T1000 (cell line): ENCODE measurements at places on chromosomes 5 and 9.
A peak's percentile ranks its signal among the peaks of the same experiment; 100 is the strongest.

- DNase-seq: no peak
Measured at GRCh38 chr9:115207003-115207836, 89.3 kb upstream of the TNC start.

- no peak for DNase-seq
Measured at GRCh38 chr5:163807781-163808180, 302.4 kb downstream of the MAT2B start.

GRCh38 chr9:79902825-79903600 is 331.2 kb downstream of the TLE4 start:
- no peak for DNase-seq

DNA sequence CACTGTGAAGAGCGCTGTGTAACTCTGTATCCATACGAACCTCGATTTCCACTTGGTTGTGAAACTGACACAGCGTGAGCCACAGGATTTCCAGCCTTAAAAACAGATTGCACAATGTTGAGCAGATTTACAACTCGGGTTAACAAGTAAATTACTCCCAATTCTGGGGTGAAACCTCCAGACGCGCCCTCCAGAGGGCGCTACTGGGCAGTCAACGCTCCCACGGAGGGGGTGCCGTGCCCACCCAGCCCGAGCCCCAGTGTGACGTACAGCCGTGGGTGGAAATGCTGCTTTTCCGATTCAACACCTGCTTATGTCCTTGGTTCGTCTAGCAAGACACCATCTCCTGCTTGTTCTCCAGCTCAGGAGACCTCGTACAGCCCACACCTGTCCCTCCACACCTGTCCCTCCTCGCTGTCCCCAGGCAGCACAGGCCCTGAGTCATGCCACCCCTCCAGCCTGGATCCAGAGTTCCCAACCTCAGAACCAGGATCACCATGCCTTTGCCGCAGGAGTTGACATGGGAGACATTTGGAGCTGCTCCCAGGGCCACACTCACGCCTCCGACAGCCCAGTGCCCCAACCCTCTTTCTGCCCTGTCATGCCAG is 34.4 kb upstream of the SLC6A3 start:
- no peak for DNase-seq

DNA sequence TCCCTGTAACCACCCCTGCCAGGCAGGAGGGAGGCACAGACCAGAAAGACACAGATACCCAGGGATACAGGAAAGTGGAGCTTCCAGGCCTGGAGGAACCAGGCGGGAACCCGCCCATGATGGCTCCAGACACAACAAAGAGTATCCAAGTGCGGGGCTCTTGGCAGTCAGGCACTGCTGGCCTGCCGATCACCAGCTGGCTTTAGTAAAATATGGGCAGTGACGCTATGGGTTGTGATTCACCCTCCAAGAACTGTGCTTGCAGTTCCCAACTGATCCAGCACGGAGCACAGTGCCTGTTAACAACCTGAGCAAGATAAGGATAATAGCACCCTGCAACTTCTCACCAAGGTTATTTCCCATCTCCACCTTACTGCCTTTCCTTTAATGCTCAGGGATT is 463.3 kb downstream of the IRX1 start:
- DNase-seq: no peak

DNA sequence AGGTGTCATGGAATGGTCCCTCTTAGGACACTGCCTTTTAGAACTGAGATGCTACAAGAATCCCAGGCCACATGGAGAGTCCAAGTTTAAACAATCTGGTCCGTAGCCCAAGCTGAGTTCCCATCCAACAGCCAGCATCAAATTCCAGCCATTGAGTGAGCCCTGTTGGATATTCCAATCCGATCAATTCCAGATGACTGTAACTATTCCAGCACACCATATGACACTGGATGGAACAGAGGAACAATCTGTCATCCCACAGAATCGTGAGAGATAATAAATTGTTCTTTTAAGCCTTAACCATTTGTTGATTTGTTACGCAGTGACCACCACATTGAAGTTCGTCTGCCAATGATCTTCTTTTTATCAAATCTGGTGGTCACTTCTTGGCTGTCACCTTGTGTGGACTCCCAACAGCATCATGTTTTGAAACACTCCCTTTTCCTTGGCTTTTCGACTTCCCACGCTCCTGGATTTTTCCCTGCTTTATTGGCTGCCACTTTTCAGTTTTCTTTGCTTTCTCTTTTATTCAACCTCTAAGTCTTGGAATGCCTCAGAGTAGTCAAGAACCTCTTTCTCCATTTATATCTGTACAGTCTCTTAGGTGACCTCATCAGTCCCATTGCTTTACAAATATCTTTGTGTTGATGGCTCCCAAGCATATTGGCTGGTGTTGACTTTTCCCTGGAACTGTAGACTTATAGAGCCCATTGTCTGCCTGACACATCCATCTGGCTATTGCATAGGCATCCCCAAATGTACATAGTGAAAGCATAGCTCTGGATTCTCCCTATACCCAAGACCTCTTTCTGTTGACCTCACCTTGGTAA is 46.1 kb downstream of the TNFSF15 start:
- no peak for DNase-seq

DNA sequence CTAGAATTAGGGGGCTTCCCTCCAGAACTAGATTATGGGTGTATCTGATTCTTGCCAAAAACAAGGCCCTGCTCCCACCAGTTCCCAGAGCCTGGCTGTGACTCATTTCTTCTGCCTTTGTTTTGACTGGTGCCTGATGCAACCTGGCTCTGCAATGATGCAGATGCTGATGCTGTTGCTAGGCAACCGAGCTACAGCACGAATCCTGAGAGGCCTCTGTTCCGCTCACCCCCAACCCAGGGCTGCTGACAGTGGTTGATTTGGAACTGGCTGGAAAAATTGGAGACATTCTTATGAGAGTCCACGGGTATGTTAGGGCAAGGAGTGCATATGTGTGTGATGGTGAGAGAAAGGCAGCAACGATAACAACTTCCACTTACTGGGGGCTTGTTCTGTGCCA is 100.3 kb downstream of the NSG2 start:
- DNase-seq: no peak

- DNase-seq: no peak
Measured at GRCh38 chr5:121221483-121221882, 630.2 kb upstream of the FTMT start.

DNA sequence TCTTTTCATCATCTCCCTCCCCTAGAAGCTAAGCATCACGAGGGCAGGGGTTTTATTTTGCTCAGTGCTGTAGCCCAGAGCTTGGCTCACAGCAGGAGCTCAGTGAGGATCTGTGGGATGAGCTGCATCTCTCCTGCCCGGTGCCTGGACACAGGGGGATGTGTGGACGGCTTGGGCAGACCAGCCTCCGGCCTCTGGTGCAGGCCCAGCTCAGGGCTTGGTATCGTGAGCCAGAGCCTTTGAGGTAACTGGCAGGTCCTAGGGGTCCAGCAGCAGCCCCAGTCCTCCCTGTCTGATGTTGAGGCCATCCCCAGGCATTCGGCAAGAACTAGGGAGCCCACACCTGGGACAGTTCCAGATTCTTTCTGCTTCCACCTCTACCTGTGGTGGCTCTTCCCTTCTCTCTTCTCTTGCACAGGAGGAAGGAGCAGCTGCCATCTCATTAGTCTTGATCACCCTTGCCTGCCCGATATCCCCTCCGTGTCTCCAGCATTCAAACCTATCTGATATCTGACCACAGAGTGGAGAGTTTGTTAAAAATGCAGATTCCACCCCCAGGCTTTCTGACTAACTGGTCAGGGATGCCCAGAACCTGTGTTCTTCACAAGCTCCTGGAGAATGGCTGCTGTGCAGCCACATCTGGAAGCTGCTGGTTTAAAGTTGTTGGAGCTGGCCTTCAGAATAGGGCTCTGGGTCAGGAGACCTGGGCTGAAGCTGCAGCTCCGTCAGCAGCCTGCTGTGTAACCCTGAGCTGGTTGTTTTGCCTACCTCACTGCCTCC is 7.9 kb upstream of the SLC6A7 start:
- no peak for DNase-seq

GRCh38 chr5:150065346-150065745 is 21.0 kb downstream of the CSF1R start:
- DNase-seq: peak; percentile 45

GRCh38 chr9:120612218-120612617 is 32.3 kb upstream of the CDK5RAP2 start:
- no peak for DNase-seq

DNA sequence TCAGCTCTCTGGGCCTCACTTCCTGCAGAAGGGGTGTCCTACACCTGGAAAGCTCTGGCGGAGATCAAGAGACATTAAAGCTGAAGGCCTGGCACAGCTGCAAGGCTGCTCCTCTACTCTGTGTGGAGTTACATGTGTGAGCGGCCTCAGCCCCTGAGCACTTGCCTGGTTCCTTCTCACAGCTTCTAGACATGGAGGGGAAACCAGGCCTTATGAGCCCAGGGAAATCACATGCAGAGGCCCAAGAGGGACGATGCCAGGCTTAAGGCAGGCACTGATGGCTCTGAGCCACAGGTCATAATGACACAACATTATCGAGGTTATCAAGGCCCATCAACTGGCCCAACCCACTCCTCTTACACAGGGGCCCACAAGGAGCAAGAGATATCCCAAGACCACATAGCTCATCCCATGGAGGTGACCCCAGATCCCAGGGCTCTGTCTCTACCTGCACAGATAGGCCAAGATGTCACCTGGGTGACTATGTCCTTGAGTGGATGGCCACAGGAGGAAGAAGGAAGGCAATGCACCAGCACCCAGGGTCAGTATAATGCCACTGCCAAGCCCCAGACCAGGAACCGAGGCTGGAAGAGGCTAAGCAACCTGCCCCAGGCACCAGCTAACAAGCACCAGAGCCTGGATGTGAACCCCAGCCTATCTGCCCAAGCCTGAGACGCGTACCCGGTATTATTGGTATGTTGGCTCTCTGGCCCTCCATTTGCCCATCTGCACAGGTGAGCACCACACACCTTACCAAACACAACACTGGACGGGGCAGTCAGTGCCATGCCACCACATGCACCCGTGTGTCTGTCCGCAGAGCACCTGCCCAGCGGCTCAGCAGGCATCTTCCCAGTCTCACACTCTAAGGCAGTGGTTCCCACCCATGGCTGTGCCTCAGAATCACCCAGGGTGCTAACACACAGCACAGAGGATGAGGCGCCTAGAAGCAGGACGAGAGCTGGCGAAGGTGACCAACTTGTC is 143.3 kb downstream of the GABBR2 start:
- DNase-seq: no peak

DNA sequence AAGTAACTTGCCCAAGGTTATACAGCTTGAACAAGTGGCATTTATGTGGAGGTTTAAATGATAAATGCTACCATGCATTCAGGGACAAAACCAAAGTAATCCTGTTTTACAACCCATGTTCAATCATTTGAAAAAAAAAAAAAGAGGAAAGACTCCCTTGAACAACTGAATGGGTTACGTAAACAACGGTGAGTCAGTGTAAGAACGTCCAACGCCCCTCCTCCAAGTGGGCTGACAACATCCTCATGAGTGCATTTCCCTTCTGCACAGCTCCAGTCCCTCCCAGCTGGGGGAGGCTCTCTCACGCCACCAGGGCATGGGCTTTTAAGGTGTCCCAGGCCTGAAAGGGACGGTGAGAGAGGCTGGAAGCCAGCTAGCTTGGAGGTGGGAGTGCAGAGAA is 90.0 kb downstream of the PRRT1B start:
- peak; percentile 60 for DNase-seq

GRCh38 chr5:87136096-87136495 is 131.6 kb upstream of the RASA1 start:
- DNase-seq: no peak

DNA sequence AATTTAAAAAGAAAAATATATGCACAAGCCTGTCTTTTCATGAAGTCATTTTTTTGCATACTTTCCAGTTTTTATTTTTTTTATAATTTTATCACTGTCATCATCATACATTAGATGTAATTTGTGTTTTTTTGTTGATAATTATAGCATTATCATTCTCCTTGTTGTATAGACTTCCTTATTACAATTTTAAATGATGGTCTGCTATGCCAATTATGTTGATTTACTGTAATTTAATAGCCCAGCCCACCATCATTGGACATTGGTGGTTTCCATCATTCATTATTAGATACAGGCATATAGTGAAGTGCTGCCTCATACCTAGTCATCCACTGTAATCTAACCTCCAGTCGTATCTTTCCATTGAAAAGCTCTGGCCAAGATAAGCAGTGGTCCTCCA is 3.8 kb upstream of the TJP2 start:
- DNase-seq: no peak

DNA sequence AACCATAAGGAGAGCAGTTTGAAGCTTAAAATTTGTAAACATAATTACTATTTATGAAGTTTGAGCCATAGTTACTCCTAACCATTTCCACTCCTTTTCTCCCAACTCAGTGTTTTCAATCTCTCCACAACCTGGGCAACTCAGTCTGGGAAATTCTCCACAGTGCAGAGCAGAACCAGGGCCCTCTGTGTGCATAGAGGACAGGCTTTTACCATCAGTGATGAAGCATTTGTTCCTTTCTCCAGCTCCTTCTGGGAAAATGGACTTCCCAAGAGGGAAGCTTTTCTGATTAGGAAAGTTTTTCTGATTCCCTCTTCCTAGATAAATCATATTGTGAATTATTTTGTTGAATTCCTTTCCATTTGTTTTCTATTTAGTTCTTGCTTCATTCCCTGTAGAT is 132.3 kb upstream of the MPDZ start:
- DNase-seq: no peak

- no peak for DNase-seq
Measured at GRCh38 chr5:172820046-172820767, 13.8 kb upstream of the ERGIC1 start.

DNA sequence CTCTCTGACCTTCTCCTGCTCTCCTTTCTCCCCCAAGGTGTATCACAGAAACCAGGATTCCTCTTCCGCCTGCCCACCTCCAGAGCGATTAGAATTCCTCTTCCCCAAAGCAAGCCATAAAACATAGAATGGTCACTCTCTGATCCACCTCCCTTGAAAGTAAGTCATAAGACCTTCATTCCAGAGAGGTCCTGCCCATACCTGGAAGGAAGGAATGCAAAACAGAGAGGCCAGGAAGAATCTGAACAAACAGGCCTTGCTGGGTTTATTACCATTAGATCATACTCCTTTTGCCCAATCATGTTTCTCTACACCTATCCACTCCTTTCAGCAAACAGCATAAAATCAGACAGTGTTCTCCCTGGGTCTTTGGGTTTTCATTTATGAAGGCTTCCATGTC is 21.0 kb downstream of the CDKL3 start:
- DNase-seq: no peak

DNA sequence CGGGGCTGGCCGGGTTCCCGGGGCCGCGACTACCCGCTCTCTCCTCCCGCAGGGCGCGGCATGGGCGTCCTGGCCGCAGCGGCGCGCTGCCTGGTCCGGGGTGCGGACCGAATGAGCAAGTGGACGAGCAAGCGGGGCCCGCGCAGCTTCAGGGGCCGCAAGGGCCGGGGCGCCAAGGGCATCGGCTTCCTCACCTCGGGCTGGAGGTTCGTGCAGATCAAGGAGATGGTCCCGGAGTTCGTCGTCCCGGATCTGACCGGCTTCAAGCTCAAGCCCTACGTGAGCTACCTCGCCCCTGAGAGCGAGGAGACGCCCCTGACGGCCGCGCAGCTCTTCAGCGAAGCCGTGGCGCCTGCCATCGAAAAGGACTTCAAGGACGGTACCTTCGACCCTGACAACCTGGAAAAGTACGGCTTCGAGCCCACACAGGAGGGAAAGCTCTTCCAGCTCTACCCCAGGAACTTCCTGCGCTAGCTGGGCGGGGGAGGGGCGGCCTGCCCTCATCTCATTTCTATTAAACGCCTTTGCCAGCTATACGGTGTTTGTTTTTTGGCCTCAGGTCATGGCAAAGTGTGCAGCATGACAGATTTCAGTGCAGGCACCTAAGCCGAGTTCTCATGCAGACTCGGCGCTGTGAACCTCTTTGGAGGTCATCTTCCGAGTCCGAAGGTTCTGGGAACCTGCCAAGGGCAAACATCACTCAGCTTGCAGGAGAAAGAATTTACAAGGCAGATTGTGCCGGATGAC is 516 bp downstream of the MRPL41 start:
- DNase-seq: no peak
